ENCODE measurements at places on chromosomes 3 and 15.

DNA sequence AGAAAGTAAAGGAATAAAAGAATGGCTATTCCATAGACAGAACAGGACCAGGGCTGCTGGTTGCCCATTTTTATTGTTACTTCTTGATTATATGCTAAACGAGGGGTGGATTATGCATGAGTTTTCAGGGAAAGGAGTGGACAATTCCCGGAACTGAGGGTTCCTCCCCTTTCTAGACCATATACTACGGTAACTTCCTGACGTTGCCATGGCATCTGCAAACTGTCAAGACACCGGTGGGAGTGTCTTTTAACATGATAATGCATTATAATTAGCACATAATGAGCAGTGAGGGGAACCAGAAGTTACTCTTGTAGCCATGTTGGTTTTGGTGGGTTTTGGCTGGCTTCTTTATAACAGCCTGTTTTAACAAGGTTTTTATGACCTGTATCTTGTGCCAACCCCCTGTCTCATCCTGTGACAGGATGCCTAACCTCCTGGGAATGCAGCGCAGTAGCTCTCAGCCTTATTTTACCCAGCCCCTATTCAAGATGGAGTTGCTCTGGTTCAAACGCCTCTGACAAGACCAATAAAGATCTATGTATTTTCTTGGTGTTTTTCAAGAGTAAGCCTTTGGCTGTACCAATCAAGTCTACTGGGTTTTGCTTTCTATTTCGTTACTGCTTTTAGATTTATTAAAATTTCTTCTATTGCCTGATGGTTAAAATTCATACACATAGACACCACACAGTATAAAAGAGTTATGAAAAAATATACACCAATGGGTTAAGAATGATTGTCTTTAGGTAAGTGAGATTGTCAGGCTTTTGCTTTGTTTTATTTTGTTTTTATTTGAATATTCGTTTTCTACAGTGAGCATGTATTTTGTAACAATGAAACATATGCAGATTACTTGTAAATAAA is 37.4 kb upstream of the CTDSPL start:
- no peak for DNase-seq

- DNase-seq, result no peak
Measured at GRCh38 chr3:191461113-191461595, at the start of gene PYDC2. PYDC2 (plus strand) TSS chr3:191461163; CDS start chr3:191461163, 0 bp downstream.

GRCh38 chr15:82917249-82917648 is 35.3 kb downstream of the HOMER2 start:
- no peak for DNase-seq

DNA sequence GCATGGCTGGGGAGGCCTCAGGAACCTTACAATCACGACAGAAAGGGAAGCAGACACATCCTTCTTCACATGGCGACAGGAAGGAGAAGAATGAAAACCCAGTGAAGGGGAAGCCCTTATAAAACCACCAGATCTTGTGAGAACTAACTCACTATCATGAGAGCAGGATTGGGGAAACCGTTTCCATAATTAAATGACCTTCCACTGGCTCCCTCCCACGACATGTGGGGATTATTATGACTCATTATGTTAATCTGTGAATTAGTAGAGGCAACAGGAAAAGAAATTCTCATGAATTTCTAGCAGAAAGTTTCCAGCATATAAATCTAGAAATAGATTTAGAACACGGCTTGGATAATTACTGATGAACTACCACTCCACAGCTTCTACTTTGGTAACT is 937.3 kb downstream of the ROBO1 start:
- no peak for DNase-seq

- DNase-seq, result no peak
Measured at GRCh38 chr15:40754574-40754882, 526 bp downstream of the RMDN3 start.

- no peak for DNase-seq
Measured at GRCh38 chr3:130395916-130396315, 50.4 kb downstream of the COL6A5 start.

DNA sequence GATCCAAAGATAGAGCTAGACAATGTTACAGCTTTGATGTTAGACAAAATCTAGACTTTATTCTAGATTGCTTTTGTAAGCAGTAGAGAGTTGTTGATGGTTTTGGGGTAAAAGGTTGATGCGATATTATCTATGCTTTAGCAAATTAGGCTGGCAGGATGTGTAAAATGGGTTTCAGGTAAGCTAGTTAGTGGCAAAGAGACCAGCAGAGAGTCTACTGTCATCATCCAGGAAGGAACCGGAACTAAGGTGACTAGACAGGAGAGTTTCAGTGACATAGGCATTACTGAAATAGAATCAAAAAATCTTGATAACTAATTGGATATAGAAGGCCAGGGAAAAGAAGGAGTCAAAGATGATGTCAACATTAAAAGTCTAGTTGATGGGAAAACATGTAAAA is 11.1 kb downstream of the OR5K2 start:
- DNase-seq, result no peak

GRCh38 chr3:111954228-111954990 is 24.4 kb upstream of the ABHD10 start:
- no peak for DNase-seq

- no peak for DNase-seq
Measured at GRCh38 chr15:31150732-31151231, 49.3 kb upstream of the TRPM1 start.
